ENCODE measurements at places on chromosomes 5 and 9.
A peak's percentile ranks its signal among the peaks of the same experiment; 100 is the strongest.

DNA sequence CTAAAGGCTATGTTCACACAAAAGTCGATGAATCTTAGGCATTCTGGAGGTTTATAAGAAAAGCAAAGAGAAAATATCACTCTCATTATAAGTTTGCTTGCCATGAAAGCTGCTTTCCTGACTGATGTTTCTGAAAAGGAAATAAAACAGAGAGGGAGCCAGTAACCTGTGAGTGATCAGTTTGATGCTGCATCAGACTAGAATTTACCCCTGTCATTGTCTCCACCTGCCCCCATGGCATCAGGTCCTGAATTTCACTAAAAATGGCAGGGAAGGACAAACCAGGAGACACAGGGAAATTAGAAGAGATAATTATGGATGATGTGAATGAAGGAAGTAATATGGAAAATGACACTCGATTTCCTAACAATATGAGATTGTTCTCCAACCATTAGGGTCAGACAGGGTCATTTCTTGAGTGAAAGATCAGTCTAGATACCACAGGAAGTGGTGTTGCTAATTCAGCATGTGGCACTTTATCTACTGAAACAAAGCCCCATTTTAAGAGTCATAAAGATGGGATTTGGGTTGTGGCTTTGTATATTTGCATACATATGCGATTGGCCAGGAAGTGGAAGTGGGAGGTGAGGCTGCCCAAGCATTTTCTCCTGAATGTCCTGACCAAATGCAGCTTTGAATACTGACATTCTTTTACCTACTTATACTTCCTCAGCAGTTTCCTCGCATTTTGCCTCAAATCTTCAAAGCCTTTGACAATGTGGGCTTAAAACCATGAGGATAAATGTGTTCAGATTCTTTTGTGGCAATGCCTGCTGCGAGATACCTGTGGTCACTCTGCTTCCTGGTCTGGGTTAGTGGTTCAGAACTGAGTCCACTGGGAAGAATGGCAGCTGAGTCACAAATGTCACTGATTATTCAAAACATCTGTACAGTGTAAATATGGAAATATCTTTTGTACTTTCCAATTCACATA lies 29.7 kb downstream of the MEGF10 start:
- no peak for DNase-seq

DNA sequence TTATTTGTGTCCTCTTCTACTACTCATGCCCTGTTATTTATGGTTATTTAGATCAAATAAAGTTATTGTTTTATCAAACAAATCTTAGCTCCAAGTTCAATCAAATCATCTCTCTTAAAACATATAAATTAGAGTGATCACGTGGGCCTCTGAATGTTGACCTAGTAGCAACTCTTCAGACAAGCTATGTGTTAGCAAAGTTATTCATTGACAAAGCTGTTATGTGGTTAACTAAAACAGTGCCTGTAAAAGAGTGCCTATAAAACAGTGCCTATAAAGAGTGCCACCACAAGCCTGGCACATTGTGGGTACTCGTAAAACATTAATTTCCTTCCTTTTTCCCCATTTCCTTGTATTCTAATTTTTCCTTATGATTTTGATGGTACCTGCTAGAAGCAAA lies 421.9 kb downstream of the HCN1 start:
- DNase-seq = no peak

- no peak for DNase-seq
Observed at GRCh38 chr5:113282472-113282871, 152.3 kb downstream of the TSSK1B start.

- no peak for DNase-seq
Observed at GRCh38 chr9:87712801-87713277, 13.1 kb upstream of the CTSL start.

- no peak for DNase-seq
Observed at GRCh38 chr9:33524306-33524947, 376 bp downstream of the ANKRD18B start.

DNA sequence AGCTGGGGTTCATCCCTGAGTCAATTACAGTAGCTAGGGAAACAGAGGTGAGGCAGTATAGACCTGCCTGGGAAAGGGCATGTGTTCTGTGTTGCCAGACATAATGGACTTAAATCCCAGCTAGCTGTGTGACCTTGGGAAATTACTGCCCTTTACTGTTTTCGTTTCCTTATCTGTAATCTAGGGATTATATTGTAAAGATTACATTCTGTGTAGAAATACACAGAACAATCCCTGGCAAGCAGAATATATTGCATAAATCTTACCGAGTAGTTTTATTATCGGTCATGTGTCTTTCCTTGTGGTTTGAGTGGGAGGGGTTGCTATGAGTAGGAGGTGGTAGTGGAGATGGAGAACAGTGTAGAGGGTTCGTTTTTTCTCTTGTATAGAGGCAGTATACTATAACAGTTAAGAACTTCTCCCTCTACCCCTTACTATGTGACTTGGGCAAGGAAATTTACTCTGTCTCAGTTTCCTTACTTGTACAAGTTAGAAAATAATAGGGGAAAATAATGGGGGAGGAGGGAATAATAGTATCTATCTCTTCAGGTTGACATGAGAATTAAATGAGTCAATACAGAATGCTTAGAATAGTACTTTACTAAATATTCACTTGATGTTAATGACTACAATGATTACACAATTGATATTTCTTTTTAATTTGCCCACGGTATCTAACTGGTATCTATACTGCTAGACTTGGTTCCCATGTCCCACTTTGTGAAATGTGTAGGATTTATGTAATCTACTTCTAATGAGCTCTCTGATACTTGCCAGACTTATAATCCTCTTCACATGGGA lies 7.1 kb upstream of the DMXL1 start:
- no peak for DNase-seq

GRCh38 chr9:4831944-4832343 lies 39.2 kb downstream of the RCL1 start:
- DNase-seq = no peak

- no peak for DNase-seq
Observed at GRCh38 chr9:4334410-4334813, 34.5 kb upstream of the GLIS3 start.

DNA sequence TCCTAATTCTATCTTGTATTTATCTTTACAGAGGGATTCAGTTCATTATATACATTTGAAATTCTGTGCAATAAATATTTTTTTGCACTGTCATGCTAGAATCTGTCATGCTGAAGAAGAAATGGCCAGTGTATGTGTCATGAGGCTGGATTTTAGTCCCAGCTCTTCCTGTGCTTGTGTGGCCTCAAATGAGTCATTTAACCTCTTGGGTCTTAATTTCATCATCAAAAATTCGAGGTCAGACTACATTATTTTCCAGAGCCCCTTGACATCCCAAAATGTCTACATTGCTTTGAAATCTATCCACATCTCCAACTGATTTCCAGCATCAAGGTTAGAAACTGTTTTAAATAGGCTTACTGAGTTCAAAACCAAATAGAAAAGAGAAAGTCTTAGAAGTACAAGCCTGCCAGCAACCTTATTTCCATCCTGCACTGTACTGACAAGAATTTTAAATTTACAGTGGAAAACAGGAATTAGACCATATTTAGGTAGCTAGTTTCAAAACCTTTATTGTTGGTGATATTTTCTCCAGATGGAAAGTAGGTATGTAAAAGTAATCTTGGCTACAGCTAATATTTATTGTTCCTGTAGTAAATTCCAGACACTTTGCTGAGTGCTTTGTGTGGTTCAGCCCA lies 96.7 kb upstream of the MAMDC2 start:
- DNase-seq = no peak

- no peak for DNase-seq
Observed at GRCh38 chr5:66164044-66164790, 20.1 kb downstream of the SREK1 start.

GRCh38 chr9:136093346-136093986 lies 1.6 kb downstream of the NACC2 start:
- DNase-seq = no peak

DNA sequence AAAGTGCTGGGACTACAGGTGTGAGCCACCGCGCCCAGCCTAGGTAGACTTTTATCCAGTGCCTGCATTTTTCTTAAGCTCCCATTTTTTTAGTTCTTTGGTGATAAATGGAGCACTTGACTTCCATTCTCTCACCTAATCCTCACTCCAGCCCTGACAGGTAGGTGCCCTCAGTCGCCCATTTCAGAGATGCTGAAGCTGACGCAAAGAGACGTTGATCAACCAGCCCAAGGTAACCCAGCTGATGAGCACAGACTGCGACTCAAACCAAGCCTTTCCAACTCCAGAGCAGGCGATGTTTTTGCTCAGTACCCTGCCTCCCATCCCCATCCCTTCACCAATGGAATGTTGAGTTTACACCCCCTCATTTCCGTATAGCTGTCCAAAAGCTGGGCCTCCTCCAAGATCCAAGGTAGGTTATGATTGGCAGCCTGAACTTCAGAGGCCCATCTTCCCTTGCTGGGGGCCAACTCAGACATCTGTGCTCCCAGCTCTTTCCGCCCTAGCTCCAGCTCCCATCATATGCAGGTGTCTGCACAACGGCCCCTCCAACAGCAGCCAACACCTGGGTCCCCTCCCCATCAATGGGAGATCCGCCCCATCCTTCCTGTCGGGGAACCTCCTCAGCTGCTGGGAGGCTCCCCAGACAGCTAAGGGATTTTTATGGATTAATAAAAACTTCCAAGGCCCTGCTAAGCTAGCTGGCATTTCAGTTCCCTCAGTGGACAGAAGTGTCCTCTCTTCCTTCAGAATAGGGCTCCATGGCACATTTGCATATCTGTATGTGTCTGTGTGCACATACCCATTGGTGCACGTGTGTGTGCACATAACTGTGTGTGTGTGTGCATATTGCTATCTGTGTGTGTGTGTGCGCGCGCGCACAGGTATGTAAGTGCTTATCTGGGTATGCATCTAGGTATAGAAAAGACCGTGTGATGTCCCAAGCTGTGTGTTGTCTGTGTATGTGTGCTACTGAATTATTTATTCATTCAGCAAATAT lies 39.3 kb upstream of the VDAC1 start:
- DNase-seq = no peak

DNA sequence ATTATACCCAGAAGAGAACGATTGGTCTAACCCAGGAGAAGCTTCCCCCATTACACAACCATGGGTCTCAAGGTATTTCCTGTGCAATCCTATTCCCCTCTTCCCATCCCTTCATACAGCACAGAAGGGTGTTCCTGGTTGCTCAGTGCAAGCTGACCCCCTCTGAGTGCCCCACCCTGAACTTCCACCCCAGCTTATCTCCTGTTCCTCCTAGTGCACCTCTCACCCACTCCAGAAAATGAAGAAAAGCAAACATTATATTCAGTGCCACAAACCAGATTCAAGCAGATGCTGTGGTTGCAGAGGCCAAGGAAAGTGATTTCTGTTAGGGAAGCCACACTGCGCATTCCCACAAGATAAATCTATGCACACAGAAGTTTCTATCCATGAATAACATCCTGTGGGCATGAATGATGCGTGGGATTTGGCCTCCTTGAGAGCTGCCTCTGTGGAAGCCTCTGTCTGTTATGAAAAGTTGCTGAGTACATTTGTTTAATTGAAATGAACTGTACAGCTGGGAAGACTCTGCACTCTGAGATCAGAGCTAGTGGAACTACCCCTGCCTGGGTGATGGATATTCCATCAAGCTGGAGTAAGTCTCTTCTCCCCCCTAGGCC lies 2.2 kb upstream of the OR2S2 start:
- no peak for DNase-seq

GRCh38 chr9:98039607-98040017 lies 16.9 kb upstream of the NANS start:
- DNase-seq = no peak

DNA sequence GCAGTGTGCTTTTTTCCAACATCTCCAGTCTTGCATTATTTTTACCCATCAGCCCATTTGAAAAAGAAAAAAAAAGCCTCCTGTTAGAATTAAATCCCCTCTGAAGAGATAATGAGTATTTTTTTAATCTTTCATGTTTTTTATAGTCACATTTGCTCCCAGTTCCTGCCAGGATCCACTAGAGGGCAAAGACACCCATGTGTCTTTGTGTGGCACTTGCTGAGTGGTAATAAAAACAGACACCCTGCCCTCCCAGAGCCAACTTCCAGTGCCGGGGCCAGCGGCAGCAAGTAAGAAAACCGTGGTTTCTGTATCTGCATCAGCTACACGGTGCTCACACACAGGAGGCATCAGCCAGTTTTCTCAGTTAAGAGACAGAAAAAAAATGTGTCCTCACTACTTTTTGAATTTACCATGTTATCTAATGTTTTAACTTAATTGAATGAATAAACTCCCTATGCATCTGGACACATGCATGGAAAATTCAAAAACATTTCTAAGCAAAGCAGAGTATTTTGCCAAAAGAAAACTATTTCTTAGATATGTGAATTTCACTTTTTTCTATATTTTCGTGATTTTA lies 70.2 kb upstream of the PLEKHG4B start:
- DNase-seq = no peak

DNA sequence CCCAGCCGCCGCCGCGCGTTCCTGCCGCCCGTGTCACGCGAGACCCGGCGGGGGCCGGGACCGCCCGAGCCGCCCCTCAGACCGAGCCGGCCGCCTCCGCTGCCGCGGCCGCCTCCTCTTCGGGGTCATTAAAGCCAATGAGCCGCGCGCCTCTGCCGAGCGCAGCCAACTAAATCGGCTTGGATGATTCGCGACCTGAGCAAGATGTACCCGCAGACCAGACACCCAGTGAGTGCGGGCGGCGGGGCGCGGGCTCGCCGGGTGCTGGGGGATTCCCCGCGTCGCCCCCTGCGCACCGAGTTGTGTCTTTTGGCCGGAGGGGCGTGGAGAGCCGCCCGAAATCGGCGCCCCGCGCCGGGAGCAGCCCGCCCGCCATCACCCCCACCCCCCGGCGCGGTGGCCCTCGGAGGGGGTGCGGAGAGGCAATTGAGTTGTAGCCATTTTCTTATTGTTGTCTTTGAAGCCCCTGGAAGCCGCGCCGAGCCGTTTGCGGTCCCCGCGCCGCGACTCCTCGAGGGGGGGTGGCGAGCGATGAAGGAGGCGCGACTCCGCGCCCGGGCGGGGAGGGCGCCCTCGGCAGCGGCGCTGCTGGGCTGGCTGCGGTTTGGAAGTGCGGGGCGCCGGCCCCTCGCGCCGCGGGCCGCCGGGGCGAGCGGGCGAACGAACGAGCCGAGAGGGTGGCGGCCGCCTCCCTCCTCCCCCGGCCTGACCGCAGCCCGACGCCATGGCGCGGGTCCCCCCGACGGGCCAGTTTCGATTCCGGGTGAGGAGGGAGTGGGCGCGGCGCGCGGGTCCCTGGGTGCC lies 1.0 kb downstream of the TLE4 start:
- DNase-seq = peak; percentile 20

GRCh38 chr5:7385681-7386080 lies 10.3 kb upstream of the ADCY2 start:
- DNase-seq = no peak

- no peak for DNase-seq
Observed at GRCh38 chr9:113341712-113342410, 1.8 kb upstream of the WDR31 start.

- DNase-seq = no peak
Observed at GRCh38 chr9:87537625-87538024, 40.0 kb downstream of the DAPK1 start.

DNA sequence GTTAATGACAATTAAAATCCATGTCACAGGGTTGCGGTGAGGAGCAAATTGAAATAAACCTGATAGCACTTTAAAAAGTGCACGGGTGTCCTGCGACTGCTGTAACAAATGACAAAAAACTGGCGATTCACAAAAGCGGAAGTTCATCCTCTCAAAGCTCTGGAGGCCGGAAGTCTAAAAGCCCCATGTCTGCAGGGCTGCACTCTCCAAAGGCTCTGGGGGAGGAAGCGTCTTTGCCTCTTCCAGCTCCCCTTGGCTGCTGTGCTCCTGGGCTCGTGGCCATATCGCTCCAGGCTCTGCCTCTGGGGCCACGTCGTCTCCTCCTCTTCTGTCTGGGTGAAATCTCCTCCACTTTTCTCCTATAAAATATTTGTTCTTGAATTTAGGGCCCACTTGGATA lies 273.9 kb upstream of the IRX2 start:
- no peak for DNase-seq

All from GM12892 (cell line).